ENCODE measurements at places on chromosomes 7 and 10. TPM values are rescaled to one million over a fixed set of nuclear protein-coding genes. Genes with fewer than 3 reads are reported as not detected.
A peak's percentile ranks its signal among the peaks of the same experiment; 100 is the strongest.

Gene OR2A12
- not detected for total RNA-seq

Gene WNT8B
- total RNA-seq, result not detected

Gene ASB13
- 10.2 TPM for total RNA-seq

Gene CYP3A4
- total RNA-seq, result not detected

Gene PTF1A
- not detected for total RNA-seq

Gene PAPSS2
- total RNA-seq, result 4.6 TPM

GRCh38 chr10:80081801-80082750 lies 3.6 kb downstream of the TMEM254 start:
- DNase-seq, result no peak

DNA sequence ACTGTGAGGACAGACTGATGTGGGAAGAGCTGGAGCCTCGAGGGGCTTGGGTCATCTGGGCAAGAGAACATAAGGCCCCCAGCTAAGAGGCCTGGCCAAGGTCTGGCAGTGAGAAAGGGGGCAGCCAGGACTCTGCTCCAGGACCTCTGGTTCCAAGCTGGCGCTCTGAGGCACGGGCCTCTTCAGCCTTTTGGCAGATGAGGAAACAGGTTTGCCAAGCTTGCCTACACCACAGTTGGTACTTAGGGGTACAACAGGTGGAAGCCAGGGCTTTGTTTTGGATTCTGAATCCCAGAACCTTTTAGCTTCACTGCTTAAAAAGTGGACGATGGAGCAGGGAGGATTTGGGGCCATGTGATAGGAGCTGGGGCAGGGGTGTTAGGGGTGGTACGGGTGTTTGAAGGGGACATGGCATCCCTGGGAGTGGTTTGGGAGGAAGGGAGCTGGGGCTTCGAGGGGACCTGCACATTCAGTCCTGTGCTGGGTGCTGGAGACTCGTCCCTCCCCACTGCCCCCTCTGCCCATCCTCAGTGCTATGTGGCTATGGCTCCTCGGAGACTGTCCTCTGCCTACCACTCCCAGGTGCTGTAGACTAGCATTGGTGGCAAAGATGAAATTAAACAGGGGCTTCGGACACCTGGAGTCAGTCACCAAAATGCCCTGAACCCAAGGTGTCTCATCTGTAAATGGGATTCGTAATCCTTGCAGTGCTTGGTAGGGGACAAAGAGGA lies 30.3 kb downstream of the ZNF775 start:
- no peak for DNase-seq

GRCh38 chr7:131051304-131051703 lies 276.4 kb upstream of the MKLN1 start:
- no peak for DNase-seq

GRCh38 chr7:90853205-90853604 lies 257.1 kb downstream of the CDK14 start:
- no peak for DNase-seq

DNA sequence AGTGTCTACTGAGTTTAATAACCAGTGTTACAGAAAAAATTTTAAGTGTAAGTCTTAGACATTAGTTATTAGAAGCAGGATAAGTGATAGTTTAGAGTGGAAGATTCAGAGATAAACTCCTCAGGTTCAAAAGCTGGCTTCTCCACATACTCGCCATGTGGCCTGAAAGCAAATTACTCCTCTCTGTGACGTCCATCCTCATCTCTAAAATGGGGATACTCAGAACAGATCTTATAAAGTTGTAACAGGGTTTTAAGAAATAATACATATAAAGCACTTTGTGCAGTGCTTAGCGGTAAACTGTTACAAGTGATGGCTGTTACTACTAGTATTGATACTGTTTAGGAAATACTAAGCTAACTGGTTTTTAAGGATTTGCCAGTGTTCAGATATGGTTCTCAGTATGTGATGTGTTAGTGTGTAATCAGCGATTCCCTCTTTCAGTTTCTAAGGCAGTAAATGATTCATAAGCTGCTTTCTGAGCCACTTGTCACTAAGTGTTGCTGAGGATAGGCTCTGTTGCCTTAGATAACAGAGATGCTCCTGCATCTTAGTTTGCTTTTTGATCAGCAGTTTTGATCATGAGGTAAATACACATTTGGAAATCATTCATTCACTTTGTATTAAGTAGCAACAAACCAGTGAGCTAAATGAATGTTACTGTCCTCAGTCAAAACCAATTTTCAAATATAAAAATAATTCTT lies 58.7 kb downstream of the CYP51A1 start:
- DNase-seq, result no peak

DNA sequence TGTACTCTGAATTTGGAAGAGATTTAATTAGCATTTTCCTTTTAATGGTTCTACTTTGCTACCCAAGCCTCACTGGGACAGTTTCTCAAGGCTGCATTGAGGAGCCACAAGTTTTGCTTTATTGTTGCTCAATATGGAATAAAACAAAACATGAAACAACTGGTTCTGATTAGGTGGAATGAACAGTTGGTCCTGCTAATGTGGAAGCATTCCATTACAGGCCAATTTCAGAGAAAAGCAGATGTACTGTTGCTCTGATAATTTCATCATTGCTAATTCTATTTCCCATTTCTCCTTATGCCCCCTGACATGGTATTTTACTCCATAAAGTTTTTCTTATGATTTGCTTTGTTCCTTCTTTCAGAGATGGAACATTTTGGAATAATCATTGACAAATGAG lies 66.0 kb upstream of the PAPSS2 start:
- no peak for DNase-seq

- DNase-seq, result no peak
Measured at GRCh38 chr7:47197486-47197885, 384.4 kb downstream of the TNS3 start.

DNA sequence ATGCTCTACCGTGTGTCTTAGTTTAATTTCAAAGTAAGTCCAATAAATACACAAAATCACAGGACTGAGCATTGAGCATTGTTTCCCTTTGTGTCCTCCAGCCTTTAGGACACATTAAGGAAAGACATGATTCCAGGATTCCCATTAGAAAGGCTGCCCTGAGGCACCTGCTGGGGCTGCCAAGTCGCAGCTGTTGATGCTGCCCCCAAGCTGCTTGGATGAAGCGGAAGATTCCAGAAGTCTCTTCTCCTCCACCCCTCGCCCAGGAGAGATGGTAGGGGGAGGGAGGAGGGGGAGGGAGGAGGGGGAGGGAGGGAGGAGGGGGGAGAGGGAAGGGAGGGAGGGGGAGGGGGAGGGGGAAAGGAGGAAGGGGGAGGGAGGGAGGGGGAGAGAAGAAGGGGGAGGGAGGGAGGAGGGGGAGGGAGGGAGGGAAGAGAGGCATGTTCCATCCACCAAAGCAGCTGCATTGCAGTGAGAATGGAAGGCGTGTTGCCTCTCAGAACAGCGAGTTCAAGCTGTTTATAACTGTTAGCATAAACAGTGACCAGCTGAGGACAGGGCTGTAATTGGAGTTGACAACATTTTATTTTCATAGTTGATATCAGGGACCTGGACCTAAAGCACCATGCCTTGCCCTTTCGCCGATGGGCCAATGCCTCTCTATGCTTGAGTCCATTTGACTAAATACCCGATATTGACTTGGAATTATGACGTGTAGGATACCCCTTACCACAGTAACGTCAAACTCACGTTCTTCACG lies 67.3 kb downstream of the DIP2C start:
- DNase-seq, result no peak

DNA sequence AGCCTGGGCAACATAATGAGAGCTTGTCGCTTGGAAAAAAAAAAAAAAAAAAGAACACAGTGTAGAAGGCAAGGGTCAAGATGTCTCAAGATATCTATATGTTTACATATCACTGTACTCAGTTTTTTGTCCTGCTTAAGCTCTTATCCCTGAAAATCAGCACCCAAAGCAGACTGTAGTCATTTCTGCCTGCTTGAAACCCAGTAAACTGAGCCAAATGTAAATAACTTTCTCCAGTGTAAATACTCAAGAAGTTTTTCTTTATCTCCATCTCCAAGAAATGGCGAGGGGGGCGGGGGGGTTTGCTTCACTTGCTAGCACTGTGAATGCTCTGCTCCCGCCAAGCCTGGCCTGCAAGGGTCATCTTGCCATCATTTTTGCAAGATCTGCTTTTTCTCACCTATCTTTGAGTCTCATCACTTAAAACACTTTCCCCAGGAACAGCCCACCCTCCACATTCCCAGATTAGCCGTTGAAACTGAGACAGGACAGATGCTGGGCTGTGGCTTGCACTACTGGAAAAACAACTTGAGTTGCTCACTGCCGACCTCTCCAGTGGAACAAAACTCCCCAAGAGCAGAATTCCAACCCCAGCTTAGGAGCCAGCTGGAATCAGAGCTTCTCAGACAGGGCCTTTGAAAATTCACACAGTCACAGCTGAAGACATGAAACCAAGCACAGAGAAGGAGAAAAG lies 54.6 kb downstream of the AFAP1L2 start:
- no peak for DNase-seq

DNA sequence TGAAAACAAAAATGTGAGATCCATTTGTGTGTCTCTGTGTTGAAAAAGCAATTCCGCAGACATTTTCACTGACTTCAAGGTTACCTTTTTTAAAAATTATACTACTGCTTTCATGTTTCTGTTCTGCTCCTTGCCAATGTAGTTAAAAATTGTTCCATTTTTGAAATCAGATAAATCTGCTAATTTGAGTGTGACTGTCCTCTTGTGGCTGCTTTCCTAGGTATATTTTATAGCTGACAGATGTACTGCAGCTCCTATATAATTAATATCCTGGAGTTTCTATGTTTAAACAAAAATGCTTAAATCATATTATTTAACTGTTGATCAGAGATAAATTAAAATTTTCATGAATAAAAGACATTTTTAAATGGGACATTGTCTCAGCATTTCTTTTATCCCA lies 177.6 kb upstream of the LRRTM3 start:
- no peak for DNase-seq

GRCh38 chr7:155579565-155579964 lies 33.2 kb upstream of the CNPY1 start:
- DNase-seq, result peak; percentile 36

DNA sequence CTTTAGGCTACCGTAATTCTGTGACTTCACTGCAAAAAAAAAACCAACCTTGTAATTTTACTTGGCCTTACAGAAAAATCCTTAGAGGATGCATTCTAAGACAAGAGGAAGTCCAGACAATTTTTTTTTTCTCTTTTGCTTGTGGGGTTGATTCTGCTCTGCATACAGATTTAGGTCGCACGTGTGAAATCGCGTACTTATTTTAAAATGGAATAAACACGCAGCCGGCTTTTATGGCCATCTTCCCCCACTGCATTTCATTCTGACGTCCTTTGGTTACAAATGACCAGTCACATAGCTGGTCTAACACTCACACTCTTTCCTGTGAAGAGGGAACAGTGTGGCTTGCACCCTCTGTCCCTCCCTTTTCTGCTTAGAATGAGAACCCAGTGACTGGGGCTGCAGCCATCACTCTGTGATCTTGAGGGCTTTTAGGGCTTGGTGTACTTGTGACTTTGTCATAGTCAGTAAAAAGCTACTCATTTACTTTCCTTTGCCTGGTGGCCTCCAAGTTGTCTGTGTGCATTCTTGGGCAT lies 63.6 kb upstream of the CARD11 start:
- DNase-seq, result peak; percentile 17

DNA sequence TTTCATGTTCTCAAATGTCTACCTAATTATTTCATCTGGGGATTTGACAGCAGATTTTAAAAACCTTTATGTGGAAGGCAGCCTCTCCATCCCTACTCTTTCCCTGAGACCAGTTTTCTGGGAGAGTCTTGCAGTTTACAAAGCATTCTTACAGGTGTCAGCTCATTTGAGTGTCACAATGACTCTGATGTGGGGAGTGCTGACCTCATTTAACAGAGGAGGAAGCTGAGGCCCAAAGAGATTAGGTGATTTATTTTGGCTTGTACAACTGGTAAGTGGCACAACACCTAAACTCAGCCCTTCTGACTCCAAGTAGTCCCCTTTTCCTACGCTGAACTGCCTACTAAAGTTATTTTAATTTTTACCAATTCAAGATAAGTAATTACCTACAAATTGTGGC lies 33.3 kb upstream of the MAT1A start:
- no peak for DNase-seq

GRCh38 chr10:498760-499435 lies 190.6 kb downstream of the DIP2C start:
- DNase-seq, result peak; percentile 36

DNA sequence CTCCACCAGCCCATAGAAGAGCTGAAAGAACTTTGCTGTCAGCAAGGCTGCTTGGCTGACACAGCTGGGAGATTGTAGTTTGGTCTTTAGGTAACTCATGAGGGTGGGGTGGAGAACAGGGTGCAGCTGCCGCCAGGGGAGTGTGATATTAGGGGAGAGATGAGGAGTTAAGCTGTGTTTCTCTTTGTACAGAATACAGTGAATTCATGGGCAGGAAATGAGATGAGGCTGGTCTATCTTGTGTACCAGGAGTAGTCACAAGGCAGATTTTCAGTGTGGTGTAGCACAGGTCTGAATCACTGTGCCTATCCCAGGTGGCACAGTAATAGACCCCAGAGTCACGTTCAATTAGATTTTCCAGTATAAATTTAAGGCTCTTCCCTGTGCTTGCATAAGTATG lies 56.6 kb upstream of the TARP start:
- no peak for DNase-seq

GRCh38 chr10:27285093-27285492 lies 44.5 kb upstream of the ACBD5 start:
- DNase-seq, result no peak

GRCh38 chr10:70343712-70344111 lies 38.7 kb downstream of the LRRC20 start:
- DNase-seq, result no peak

- DNase-seq, result no peak
Measured at GRCh38 chr7:105691082-105691679, 109.9 kb upstream of the EFCAB10 start.

GRCh38 chr10:124912101-124912886 lies 29.6 kb upstream of the ZRANB1 start:
- no peak for DNase-seq

DNA sequence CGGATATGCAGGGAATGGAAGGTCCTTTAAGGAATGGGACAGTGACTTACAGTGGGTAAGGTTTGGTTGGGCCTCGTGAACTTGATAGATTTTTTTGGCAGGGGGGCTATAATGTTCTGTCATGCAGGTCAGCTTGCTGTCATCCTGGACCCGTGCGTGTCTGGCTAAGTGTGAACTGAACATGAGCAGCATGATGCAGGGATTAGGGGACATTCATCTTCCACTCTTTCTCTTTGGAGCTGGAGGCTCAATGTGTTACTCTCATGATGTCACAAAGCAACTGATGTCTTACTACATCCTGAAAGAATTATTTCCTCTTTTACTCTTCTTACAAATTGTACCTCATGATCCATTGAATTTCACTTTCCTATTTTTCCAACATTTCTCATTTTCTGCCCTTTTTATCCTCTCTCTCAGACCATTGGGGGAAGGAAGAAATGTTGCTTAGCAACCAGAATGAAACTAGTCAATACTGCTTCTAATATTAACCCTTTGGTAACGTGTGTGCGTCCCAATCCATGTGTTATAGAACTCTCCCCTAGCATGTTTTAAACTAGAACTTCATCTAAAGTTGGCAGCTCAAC lies 549.1 kb downstream of the LRMDA start:
- DNase-seq, result no peak
